NCI-H1930 (cell line): ENCODE measurements at places on chromosomes 5 and 9.

GRCh38 chr5:44932922-44933585 is 124.3 kb downstream of the MRPS30 start:
- DNase-seq = no peak

GRCh38 chr5:65946198-65946745 is 19.9 kb downstream of the ERBIN start:
- DNase-seq = no peak

GRCh38 chr9:99385814-99386279 is 163.8 kb downstream of the SEC61B start:
- DNase-seq = no peak

DNA sequence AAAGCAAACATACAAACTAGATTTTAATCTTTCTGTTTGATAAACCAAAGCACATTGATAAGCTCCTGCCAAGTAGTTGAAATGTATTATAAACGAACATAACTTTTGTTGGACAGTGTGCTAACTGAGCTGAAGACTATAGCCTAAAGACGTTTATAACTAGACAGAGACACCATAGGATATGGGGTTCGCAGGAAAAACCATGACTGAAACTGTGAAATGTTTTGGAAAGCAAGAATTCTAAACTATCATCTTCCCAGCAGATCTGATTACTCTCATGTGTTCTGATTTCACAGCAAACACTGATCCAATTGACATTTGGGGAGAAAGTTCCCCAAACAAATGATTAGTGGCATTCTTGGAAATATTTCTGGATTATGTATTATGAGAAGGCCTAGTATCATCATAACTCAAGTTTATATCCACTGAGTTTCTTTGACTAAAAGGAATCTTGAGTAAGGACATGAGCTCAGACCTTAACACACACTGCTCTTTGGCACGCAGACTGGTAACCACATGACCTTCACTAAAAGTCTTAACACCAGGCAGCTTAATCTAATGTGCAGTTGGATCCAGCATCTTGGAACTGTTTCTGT is 375.2 kb downstream of the ZNF608 start:
- DNase-seq = no peak

GRCh38 chr5:179747811-179748210 is 15.2 kb downstream of the MAML1 start:
- DNase-seq = no peak

DNA sequence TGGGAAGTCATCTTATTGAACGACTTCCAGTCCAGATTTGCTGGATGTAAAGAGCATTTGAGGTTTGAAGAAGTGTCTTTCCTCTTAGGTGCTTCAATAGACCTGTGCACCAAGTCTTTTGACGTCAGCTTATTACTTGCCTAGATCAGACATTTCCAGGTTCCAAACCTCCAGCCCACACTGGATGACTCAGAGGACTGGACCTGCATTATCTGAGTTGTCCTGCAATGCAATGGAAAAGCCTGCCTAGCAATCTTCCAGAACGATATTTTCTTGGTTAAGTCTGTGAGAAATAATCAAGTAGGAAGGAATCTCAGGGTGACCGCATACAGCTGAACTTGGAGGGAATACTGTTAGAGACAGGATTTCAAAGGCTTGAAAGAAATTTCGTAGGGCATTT is 147.2 kb upstream of the MOCS2 start:
- no peak for DNase-seq

DNA sequence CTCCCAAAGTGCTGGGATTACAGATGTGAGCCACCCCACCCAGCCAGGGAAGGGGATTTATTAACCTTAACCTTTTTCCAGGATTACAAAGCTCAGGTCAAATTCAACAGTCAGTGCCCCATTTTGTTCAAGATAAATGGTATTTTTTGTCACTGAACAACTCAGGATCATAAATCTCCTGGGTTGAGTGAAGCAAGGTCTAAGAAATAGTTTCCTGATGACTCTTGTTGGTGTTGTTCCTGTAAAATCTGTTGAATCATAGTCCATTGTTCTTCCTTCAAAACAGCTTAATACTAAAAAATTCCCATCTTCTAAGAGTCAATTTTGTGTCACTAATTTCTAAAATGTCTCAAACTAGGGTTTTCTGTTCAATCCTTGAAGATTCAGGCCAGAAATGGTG is 33.9 kb upstream of the JMY start:
- DNase-seq = no peak

- no peak for DNase-seq
Observed at GRCh38 chr5:134124289-134125038, 10.0 kb downstream of the TCF7 start.

DNA sequence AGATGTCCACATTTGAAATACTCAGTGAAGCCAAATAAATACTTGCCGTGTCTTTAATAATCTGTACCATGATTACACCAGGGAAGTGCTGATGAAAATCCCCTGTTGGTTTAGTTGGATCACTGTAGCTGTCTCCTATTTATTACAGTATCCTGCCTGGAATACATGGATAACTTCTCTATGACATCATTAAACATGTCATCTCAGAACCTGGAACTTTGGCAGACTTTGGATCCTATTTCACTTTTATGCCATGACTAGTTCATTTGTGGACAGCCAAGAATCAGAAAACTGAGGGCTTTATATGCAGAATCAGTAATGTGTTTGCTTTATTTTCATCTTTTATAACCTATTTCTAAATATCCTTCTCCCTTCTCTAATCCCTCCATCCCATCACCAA is at the start of gene TXNDC8:
TSS of gene TXNDC8 (minus strand) at position 137 of the 400 bp plus-strand sequence.
- no peak for DNase-seq

DNA sequence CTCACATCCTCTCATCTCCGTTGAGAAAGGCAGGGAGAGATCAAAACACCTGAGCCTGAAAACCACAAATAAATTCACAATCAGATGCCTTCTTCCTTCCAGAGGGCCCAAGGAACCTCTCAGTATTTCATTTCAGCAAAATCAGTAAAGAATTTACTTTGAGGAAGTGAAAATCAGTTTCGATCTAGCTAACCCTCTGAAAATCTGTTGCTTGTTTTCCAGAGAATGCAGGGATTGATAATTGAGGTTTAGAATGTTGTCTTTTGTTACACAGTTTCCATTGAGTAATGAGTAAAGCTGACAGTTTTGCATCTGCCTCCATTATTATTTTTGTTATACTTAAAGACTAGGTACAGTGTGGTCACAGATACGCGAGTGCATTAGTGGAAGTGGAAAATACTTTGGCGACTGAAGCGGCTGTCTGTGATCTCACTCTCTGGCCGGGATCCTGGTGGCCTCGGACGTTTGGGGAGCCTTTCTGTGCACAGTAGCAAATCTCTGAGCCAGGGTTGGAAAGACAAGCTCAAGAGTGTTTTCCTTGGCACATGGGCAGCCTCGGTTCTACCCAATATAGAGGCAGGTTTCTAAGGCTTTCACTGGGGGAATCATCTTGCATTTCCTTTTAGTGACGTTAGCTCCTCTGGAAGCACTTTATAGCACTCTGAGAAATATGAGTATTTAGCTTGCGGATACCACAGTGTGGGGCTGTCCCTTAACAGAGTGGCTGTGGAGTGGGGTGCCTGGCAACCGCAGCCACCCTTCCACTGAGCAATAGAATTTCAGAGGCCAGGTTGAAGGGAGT is 32.2 kb upstream of the ANGPTL2 start:
- no peak for DNase-seq

DNA sequence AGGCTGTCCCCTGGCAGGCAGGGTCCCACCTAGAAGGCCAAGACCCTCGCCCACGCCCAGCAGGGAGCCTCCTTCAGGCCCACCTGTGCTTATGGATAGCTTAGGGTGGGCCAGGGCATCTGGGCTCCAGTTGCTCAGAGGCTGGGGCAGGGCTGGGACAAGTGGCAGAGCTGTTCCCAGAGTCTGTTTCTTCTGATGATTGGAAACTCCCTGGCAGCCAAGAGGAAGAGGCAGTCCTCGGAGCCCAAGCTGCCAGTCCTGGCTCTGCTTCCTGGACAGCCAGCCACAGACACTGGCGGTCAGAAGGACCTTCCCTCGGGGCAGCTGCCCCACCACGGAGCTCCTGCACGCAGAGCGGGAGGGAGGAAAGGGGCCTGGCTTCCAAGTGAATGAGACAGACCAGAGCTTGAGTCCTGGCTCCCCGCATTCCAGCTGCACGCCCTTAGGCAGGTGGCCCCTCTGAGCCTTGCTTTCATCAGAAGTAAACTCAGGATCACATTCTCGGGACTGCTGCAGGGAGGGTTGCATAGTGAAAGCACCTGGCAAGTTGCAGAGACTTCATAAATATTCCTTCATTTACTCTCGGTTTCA is 37.9 kb upstream of the GABRP start:
- DNase-seq = no peak

GRCh38 chr5:8196061-8196460 is 327.1 kb downstream of the MTRR start:
- no peak for DNase-seq
